Spinal cord (tissue), 10 donors: ENCODE measurements at places on chromosomes 11 and 22. TPM values are rescaled to one million over a fixed set of nuclear protein-coding genes. Genes with fewer than 3 reads are reported as not detected.

DNA sequence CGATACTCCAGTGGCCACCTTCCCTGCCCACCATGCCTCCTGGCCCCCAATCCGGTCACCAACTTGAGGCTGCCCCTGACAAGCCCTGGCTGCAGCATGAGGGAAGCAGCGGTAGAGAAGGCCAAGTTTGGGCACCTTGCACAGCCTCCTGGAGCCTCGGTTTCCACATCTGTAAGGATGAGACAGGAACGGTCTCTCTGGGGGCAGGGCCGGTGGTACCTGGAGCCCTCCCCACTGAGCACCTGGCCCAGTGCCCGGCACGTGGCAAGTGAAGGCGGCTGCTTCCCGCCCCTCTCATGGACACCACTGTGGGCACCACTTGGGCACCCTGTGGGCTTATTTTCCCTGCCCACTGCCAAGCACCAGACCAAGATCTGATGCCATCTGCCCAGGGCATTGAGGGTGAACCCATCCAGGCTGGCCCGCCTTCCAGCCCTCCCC is 77.8 kb downstream of the CDKN1C start:
- no peak for DNase-seq

OR2AG2 gene
- total RNA-seq = 0.28 TPM

GRCh38 chr11:74434528-74434927 is 32.8 kb downstream of the KCNE3 start:
- DNase-seq = no peak

- DNase-seq = no peak
These were observed 662.1 kb downstream of the NTM start for GRCh38 chr11:132032555-132032954.

GRCh38 chr11:116499396-116500003 is 273.3 kb downstream of the BUD13 start:
- DNase-seq = peak; percentile 62

DNA sequence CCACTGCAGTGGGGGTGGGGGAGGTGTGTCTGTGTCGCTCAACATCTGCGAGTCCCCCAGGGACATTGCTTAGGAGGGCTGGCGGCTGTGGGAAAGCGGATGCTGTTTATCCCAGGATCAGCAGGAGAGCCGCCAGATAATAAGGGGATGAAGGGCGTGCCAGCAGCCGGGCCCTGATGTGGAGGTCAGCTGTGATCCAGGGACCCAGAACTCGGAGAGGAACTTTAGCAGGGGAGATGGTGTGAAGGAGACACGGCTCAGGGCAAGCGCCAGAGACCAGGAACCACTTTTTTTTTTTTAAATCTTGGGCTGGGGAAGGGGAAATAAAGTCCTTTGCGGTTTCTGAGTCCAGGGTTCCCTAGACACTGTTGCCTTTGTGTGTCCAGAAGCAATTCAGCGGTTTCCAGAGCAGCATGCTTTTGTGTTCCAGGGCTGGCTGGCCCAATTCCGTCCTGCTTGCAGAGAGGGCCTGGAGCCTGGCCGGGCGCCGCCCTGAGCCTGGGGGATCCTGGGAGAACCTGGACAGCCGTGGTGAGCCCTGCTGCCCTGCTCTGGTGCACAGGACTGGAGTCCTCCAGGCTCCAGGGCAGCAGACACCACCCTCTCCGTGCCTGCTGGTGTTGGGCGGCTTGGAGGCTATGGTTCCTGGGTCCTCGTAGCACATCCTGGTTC is at the start of gene GRAMD4:
Gene GRAMD4 (plus strand): TSS at position 557 of the 672 bp plus-strand sequence. CDS start 6,414 bp downstream, outside the sequence.
- DNase-seq = peak; percentile 82
